AG09319 (cell line): ENCODE measurements at places on chromosomes 3 and 15.
A peak's percentile ranks its signal among the peaks of the same experiment; 100 is the strongest.

- DNase-seq, result no peak
These were observed 19.5 kb upstream of the CLDN18 start for GRCh38 chr3:137990427-137990826.

DNA sequence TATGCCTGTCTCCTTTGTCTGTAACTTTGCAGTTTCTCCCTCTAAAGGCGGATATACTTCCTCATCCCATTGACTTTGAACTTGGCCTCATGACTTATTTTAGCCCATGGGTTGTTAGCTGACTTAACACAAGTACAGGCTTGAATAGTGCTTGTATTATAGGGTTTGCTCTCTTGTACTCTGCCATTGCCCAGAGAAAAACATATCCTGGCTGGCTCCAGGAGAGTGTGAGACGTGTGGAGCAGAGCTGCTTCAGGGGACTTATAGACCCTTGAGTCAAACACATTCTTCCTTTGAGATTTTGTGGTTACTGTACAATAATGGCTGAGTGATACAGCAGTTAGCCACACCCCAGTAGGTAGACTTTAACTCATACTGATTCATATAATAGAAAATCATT is 124.0 kb downstream of the RAP2B start:
- DNase-seq, result no peak

- no peak for DNase-seq
These were observed 36.6 kb upstream of the SLC22A13 start for GRCh38 chr3:38229036-38229435.

DNA sequence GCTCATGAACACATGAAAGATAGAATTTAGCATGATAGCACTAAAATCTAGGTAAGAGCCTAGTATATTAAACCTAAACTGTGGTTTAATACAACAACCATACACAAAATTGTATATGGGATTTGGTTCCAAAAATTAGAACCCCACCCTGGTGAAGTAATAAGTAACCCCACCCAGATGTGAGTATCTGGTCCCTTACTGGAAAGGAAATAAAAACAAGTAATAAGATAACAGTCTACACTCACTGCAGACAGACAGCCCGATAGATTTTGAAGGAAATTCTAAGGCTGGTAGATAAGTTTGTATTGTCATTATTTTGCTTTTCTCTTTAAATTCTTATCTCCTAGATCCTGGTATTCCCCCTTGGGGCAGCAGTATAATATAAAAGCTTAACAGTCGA is 184.9 kb downstream of the ZBTB20 start:
- DNase-seq, result no peak

- no peak for DNase-seq
These were observed 9.8 kb downstream of the MAP6D1 start for GRCh38 chr3:183815563-183815940.

- no peak for DNase-seq
These were observed 330.9 kb upstream of the POU1F1 start for GRCh38 chr3:87607234-87607633.

GRCh38 chr3:16848007-16848406 is 36.7 kb upstream of the PLCL2 start:
- DNase-seq, result no peak

DNA sequence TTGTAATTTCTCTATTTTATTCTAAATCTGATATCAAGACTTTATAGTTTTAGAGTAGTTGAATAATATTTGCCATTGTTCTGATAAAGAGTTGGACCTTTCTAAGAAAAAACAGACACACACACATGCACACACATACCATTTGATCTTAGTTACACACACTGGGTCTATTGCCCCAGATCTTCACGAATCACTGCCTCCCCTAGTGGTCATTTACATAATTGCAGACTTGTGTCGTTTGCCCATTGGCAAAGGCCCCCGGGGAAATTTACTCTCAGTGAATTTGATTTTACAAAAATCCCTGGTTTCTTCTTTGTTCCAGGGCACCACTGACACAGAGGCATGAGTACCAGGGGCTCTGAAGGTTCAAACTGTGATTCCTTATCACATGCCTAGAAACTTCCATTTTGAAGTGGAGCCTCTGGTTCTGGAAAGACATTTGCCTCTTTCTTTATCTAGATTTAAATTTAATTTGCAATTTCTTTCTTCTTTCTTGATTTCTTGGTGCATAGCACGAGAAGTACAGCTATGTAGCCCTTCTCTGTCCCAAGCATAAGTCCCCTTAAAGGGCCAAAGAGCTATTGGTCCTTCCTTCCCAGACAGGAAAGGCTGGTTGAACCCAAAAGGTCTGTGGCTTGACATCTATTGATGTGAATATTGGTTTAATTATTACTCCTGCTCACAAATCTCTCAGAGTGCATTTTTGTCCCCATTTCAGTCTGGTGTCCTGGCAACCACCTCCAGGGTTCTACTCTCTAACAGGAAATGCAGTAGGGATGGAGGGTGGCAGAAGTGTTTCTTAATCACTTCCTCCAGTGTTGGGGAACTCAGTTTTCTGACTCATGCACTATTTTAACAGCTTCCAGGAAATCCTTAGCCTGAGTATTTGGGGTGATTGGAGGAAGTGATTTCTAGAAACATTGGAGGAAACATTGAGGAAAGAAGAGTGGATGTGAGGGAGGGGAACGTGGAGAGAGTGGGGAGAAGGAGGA is 32.4 kb upstream of the SLC6A11 start:
- no peak for DNase-seq

DNA sequence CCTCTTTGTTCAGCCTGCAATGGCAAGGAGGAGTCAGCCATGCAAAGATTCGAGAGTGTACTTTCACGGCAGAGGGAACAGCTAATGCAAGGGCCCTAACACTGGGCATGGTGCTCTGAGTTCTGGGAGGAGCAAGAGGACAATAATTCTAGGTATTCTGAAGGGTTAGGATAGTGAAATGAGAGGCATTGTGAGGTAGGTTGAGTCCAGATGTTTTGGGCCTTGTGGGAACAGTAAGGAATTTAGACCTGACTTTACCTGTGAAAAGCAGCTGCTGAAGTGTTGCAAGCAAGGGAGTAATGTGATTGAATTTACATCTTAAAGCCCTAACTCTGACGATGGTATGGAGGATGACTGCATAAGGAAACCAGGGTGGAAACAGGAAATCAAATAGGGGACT is 211.6 kb downstream of the CNTN3 start:
- no peak for DNase-seq

GRCh38 chr3:23574822-23575315 is 230.9 kb upstream of the UBE2E1 start:
- no peak for DNase-seq

DNA sequence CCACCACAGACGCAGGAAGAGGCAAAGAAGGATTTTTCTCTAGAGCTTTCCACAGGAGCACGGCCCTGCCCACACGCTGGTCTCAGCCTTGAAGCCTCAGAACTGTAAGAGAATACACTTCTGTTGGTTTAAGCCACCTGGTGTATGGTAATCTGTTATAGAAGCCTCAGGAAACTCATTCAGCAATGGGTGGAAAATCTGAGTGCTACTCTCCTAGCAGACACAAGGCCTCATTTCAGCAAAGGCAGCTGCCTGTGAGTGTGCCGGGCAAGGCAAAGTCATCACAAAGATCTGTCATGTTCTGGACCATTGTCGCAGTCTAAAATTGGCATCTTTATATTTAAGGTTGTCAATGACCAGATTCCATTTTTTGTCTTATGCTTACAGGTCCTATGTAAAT is 31.0 kb downstream of the ATP10A start:
- no peak for DNase-seq

GRCh38 chr15:50281427-50281826 is 15.9 kb upstream of the HDC start:
- no peak for DNase-seq

DNA sequence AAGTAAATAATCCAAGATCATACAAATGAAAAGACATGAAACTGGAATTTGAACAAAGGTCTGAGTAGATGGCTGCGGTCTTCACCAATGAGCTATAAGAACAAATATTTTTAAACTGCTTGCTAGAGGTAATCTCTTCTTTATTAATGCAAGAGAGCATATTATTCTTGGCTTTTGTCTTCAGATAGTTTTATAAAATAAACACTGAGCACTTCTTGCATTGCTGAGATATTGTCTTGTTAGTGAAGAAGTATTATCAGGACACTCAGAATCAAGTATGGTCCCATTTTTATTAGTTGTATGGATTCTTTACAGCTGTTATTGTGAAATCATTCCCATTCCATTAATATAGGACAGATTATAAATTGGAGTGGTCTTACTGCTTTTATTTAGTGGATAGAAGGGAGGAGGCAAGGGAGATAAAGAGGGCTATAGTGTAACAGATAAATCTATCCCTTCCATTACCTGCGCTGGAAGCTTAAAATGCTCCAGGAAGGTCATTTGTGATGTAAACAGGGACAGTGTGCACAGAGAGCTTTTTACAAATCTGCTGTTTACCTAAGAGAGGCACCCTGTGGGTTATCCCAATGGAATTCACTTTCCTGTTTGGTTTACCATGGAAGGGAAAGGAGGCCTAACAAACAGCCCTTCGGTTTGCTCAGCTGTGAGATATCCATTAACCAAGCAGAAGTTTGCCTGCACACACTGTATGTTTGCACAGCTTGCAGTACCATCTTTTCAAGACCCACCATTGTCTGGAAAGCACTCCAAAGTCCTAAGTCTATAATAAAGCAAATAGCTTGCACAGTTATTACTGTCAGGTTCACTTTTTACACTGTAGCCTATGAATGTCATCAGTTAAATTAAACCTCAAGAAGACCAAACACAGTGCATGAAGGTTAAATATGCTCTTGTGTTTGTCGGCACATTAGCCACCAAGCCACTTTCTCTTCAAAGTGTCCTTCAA is 347.7 kb upstream of the TGFBR2 start:
- no peak for DNase-seq

GRCh38 chr15:26771578-26772153 is 1.2 kb downstream of the GABRB3 start:
- DNase-seq, result no peak

GRCh38 chr15:34620142-34620541 is 36.7 kb upstream of the GOLGA8B start:
- no peak for DNase-seq

DNA sequence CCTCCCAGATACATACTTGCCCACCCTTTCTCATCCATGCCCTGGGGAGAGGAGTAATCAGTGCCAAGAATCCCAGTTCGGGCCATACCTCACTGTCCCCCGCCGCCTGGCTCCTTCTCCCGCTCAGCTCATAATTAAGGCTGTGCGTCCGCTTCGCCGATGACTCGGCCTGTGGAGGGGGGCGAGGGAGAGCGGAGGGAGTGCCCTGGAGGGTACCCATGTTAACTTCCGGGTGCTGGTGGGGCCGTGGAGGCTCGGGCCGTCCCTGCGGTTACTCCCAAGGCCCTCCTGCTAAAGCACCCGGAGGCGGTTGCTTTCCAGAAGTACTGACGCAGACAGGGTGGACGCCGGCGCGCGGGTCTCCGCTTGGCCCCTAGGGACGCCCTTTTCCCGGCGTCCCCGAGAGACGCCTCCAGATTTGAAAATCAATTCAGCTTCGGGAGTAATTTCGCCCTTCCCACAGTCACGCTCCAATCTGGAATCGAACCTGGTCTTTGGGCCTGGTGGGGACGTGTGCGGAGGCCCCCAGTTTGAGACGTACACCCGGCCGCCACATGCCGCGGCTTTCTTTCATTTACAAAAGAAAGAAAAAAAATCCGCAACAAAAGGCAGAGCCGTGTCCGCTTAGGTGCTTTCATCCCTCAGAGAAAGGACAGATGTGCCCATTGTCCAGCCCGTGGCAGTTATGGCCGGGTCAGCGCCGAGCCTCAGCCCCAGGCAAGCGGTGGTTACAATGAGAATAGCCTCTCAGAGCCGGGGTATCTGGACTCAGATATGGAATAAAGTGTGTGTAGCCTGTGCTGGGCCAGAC is 1.0 kb upstream of the ONECUT1 start:
- no peak for DNase-seq

DNA sequence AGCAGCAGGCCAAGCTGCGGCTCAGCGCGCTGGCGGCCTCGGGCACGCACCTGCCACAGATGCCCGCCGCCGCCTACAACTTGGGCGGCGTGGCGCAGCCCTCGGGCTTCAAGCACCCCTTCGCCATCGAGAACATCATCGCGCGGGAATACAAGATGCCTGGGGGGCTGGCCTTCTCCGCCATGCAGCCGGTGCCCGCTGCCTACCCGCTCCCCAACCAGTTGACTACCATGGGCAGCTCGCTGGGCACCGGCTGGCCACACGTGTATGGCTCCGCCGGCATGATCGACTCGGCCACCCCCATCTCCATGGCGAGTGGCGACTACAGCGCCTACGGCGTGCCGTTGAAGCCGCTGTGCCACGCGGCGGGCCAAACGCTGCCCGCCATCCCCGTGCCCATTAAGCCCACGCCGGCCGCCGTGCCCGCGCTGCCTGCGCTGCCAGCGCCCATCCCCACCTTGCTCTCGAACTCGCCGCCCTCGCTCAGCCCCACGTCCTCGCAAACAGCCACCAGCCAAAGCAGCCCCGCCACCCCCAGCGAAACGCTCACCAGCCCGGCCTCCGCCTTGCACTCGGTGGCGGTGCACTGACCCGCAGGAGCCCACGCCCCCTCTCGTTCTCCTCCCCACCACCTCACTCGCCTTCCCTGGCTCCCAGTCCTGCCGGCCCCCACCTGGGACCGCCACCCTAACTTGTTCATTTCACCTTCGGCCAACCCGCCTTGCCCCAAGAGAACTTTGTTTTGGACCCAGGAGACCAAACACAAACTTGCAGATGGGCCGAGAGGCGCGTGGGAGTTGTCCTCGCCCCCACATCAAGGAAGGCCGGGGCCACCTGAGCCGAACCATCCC is 1.5 kb downstream of the FOXB1 start:
- DNase-seq, result no peak

- no peak for DNase-seq
These were observed 8.9 kb downstream of the CHDH start for GRCh38 chr3:53837331-53837730.

DNA sequence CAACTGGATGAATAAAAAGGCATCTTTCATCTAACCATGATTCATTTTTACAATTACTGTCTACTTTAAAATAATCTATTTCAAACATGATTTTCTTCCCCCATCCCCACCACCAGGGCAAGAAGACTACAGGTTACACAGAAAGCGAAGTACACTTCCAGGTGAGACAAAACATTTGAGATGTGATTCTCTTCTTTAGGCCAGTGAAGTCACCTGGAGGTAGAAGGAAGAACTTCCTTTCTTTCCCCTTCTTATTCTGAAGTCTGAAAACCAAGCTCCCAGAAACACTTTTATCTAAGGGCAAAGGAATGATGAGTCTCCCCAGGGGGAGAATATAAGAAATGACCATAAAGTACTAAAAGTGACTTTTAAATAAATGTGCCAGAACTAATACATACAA is 36.7 kb downstream of the SHQ1 start:
- no peak for DNase-seq

GRCh38 chr3:31255007-31255581 is 277.6 kb upstream of the STT3B start:
- no peak for DNase-seq

DNA sequence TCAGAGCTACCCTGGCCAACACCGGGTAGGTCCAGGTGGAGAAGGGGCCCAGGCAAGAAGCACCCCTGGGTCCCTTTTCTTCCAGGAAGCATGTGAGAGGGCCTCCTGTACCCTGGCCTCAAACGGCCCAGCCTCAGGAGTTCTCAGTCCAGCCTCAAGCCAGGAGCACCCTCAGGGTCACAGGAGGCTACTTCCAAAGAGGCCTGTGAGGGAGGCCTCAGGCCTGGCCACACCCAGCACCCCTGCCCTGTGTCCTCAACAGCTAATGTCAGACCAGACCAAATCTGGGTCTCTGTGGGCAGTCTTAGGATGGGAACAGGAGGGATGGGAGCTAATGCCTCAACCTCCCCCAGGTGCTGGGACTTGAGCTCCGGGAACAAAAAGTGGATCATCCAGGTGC is 23.5 kb downstream of the PTH1R start:
- no peak for DNase-seq

GRCh38 chr3:86982883-86983282 is 8.1 kb downstream of the VGLL3 start:
- peak; percentile 68 for DNase-seq
